ENCODE measurements at places on chromosomes 3 and 15.

- DNase-seq = no peak
These were observed 87.3 kb downstream of the DHX30 start for GRCh38 chr3:47890126-47890827.

DNA sequence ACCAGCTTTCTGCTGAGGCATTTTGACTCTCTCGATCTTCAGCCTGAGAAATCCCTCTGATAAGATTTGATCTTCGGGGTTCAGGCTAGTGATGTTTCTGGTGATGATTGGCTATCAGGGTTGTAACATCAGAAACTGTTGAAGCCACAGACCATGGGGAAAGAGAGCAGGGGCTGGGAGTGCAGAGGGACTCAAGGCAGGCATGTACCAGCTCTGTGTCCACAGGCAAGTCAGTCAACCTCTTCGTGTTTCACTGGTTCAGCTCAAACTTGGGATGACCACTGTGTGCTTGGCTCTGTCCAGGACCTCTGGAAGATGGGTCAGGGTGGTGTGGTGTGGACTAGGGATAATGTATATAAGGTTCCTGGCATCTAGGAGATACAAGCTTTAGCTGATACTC, 116.5 kb downstream of the EEFSEC start:
- DNase-seq = no peak

GRCh38 chr3:129371041-129371826, 57.2 kb downstream of the EFCAB12 start:
- no peak for DNase-seq

- DNase-seq = no peak
These were observed 83.9 kb downstream of the TLE3 start for GRCh38 chr15:70013656-70014313.

DNA sequence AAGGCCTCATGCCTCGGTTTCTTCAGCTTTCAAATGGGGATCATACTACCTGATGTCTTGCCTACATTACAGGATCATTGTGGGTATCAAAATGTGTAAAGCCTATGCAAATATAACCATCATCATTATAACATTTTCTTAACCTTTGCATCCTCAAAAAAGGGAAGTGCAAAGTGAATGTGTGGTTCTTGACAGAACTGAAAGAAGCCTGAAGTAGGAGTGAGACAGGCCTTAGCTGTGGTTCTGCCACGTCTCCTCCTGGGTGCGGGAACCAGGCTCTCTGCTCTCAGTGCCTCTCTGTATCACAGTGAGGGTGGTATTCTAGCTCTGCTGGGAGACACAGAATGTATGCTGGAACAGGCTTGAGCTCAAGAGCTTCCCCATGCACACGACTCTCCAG, 316.9 kb upstream of the ICE2 start:
- no peak for DNase-seq

- DNase-seq = no peak
These were observed 18.9 kb upstream of the SEMA5B start for GRCh38 chr3:123046262-123047061.

- DNase-seq = no peak
These were observed 148.2 kb upstream of the LRIG1 start for GRCh38 chr3:66648975-66649374.

- DNase-seq = no peak
These were observed 103.0 kb upstream of the EIF1B start for GRCh38 chr3:40206522-40206921.

GRCh38 chr3:134132961-134133360, 103.2 kb upstream of the SLCO2A1 start:
- DNase-seq = no peak

DNA sequence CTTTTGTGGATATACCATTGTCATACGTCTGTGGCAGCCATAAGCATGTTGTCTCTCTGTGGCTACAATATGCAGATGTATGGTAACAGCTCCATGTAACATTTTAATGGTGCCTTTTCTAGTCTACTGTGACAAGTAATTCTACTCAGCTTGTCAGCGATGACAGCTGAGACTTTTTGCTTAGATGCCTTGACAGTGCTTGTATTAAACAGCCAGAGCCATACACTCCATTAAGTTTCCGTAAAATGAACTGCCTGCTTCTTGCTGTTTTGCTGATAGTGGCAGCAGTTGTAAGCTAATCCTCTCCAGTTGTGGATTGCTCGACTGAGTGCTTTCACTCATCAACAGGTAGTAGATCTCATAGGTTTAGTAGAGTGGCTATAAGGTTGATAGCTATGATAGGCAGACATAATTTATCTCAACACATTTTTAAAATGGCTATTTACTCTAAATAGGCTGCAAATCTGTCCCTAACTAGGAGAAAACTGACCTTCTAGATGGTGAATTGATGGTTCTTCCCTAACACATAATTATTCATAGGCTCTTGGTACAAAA, 260.2 kb upstream of the NAALADL2 start:
- no peak for DNase-seq

- DNase-seq = peak; percentile 49
These were observed 168.7 kb downstream of the CHL1 start for GRCh38 chr3:365268-365667.

DNA sequence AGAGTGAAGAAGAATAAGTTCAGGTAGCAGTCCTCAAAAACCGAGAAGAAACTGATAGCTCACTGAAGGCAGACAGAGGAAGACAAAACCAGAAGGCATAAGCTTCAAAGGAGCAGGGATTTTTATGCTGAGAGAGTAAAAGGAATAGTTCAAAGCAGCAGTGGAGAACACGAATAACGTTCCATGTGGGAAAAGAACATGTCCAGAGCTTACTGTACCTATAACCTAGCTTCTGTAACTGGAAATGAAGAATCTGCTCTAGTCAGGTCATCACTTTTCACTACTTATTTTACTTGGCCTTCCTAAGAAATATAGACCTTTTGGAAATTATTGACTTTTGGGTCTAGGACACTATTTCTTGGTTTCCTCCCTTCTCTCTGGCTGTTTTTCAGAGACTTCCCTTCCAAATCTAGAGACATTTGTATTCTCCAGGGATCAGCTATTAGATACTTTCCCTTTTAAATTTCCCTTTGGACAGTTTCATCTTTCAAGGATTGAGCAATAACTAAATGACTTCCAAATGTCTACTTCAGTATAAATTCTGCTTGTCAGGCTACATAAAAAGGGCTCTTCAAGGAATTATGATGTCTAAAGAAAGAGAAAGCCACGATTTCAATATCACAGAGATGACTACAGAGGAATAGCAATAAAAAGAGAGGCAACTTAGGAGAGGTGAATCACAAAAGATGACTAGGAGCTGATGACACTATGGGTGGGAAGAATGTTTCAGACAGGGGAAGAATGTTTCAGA, 46.7 kb downstream of the UBE3A start:
- DNase-seq = no peak

- DNase-seq = no peak
These were observed 112.6 kb downstream of the FBN1 start for GRCh38 chr15:48532946-48533345.

GRCh38 chr3:43997316-43997715, 244.4 kb upstream of the TOPAZ1 start:
- no peak for DNase-seq

GRCh38 chr3:189964623-189965332, 155.9 kb downstream of the P3H2 start:
- DNase-seq = no peak

- no peak for DNase-seq
These were observed 196.4 kb downstream of the CADPS start for GRCh38 chr3:62678841-62679240.

DNA sequence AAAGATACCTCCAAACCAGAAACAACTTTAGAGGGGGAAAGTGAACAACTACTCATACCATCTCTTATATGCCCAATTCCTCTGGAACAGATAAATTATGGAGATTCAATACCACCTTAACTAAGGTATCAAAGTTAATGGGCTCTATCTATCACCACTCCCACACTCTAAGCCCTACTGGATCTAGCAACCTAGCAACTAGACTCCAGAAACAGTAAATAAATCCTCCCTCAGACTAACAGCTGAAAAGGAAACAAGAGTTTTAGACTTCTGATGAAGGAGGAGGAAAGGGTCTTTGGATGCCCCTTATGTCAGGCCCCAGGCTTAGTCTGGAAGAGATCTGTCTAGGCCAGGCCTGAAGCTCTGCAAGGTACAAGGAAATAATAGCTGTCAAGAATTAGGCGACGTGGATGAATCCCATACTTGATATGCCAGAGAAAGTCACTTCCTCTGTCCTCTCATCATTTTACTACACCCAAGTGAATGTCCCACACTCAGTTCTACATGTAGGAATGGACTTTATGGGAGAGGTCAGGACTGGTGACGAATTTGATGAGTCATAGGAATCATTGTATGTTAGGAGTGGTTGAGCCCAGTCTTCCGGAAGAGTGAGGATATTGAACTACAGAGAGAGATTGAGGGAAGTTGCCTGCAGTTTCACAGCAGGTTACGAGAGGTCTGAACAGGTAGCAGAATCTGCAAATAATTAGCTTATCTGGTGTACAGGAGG, 113.8 kb downstream of the AKAP13 start:
- DNase-seq = peak; percentile 99

- no peak for DNase-seq
These were observed 325.7 kb downstream of the ARRDC4 start for GRCh38 chr15:98286200-98286599.

GRCh38 chr15:85474700-85475316, 94.4 kb downstream of the AKAP13 start:
- no peak for DNase-seq

DNA sequence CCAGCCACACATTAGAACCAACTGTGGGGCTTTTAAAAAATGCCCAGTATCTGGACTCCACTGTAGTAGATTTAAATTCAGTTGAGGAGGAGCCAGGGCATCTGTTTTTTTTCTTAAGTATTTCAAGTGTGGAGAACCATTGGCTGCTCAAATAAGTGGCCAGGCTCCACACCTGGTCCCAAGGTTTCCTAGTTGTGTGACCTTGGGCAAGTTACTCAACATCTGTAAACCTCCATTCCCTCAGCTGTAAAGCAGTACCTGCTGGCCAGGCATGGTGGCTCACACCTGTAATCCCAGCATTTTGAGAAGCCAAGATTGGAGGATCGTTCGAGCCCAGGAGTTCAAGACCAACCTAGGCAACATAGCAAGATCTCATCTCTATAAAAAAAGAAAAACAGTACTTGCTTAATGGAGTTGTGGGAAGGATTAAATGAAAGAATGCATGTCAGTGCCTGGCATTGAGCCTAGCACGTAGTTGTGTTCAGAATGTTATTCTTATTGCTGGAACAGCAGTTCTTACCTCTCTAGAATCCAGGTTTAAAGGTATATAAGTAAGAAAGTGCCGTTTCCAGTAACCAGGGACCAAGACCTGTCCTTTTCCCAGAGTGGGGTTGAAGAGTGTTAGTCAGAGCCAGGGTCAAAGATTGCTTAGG, 2.0 kb downstream of the PPP1R14D start:
- no peak for DNase-seq

GRCh38 chr3:190486908-190487607, 26.8 kb upstream of the IL1RAP start:
- DNase-seq = no peak

- no peak for DNase-seq
These were observed 484.3 kb downstream of the DIPK2A start for GRCh38 chr3:144455841-144456440.

DNA sequence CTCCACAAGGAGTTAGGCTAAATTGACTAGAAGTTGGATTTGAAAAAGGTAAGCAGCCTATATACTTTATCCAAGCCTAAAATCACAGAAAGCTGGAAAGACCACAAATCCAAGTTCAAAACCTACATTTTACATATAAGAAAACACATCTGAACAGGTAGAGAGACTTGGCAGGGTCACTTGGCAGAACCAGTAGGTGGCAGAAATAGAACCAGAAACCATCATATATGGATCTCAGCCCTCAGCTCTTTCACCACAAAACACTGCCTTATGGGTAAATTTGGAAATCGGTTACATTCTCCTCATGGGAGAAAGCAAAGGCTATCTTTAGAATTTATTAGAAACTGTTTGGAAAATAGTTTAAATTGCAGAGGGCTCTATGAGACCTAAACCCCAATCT, 44.2 kb downstream of the MKRN2 start:
- no peak for DNase-seq

DNA sequence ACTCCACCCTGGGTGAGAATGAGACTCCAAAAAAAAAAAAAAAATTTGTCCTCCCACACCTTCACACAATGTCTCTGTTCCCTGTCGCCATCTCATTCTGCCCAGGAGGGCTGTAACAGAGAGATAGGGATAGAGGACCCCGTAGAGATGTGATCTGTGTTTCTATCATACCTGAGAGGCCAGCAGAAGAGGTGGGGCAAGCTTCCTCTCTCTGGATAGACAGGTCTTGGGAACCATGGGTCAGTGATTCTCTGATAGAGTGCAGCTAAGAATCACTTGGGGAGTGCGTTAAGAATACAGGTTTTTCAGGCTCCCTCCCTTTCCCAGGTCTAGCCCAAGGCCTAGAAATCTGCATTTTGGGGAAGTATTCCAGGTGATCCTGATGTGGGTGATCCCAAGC, 8.3 kb downstream of the CA12 start:
- DNase-seq = no peak

DNA sequence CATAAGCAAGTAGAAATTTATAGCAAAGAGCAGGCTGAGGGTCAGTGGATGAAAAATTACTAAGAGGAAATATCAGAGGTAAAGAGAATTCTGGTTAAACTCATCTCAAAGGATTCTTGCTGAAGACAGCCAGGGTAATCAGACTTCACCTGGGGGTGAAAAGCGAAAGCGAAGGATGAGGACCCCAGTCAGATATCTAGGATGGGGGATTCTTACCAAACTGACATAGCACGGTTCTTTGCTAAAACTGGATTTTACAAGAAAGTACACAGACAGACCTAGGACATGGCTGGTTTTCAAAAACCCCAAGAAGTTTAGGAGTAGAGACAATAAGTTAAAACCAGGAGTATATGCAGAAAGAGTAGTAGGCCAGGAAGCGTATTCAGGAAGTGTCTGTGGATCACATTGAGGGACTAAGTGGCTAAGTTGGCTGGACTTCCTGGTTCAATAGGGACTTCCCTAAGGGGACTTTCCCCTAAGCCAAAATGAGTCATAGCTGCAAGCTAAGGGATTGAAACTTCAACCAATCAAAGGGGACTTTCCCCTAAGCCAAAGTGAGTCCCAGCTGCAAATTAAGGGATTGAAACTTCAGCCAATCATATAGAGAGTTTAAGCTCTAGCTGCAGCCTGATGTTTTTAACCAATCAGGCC, 2.4 kb upstream of the CFAP91 start:
- peak; percentile 63 for DNase-seq

GRCh38 chr3:23450806-23451205, 247.7 kb downstream of the UBE2E2 start:
- no peak for DNase-seq

- DNase-seq = no peak
These were observed 195.3 kb downstream of the ITPR1 start for GRCh38 chr3:4688411-4688810.

DNA sequence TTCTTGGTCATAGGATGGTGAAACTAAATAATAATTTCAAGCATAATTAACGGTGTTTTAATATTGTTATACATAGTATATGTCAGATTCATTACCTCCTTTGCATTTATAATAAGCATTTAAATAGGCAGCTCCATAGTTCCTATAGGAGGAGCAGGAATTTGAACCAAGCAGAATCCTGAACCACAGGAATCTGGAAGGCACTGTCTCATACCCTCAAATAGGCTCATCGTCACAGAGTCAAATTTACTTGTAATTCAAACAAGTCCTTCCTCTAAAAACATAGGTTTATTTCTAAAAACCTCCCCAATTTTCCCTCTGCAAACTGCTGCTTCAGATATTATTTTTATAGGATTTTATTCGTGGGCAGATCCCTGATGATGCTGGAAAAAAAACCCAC, 376.3 kb upstream of the ARHGEF26 start:
- no peak for DNase-seq

All from epithelial cell of proximal tubule (primary cell).